NCI-H82 (cell line): ENCODE measurements at places on chromosomes 3 and 15.
A peak's percentile ranks its signal among the peaks of the same experiment; 100 is the strongest.

- peak; percentile 10 for DNase-seq
Observed at GRCh38 chr3:16214366-16214765, 39.9 kb downstream of the GALNT15 start.

GRCh38 chr3:20160230-20160629, 25.8 kb downstream of the SGO1 start:
- DNase-seq, result no peak

- no peak for DNase-seq
Observed at GRCh38 chr3:178060407-178060806, 475.8 kb upstream of the KCNMB2 start.

DNA sequence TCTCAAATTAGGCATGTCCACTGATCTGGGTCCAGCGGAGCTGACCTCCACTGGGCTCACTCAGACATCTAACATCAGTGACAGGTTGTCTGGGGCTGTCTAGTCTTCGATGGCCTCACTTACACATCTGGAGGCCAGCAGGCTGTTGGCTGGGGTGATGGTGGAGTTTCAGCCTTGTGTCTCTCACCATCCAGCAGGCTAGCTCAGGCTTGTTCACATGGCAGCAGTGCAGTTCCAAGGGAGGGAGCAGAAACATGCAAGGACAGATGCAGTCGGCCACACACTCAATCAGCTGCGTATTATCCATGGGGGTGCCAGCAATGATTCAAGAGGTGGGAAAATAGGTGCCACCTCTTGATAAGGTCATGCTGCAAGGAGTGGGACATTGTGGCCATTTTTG, 292.5 kb downstream of the SHQ1 start:
- DNase-seq, result no peak

GRCh38 chr15:78064544-78064943, 13.0 kb downstream of the TBC1D2B start:
- no peak for DNase-seq

DNA sequence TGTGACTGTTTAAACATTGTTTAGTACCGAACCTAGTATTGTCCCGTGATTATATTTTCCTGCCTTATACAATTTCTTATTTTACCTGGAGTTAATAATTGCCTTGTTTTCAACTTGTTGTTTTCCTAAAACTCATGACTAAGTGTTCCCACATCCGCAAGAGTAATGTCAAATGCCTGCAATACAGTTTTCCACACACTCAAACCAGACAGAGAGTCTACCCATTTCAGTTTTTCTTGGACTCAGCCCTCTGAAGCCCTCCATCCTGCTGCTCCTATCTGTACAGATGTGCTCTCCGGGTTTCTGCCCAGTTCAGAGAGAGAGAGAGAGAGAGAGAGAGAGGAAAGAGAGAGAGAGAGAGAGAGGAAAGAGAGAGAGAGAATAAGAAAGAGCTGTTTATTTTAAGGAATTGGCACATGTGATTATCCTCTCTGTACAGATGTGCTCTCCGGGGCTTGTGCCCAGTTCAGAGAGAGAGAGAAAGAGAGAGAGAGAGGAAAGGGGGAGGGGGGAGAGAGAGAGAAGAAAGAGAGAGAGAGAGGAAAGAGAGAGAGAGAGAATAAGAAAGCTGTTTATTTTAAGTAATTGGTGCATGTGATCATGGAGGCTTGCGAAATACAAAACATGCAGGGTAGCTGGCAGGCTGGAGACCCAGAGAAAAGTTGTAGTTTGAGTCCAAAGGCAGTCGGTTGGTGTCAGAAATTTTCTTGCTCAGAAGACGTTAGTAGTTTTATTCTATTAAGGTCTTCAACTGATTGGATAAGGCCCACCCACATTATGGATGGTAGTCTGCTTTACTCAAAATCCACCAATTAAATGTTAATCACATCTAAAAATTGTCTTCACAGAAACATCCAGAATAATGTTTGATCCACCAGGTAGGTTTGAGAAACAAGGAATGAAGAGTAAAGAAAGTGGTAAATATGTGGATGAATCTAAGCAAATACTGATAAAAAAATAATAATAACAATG, 104.1 kb upstream of the GOLGA8J start:
- DNase-seq, result no peak

DNA sequence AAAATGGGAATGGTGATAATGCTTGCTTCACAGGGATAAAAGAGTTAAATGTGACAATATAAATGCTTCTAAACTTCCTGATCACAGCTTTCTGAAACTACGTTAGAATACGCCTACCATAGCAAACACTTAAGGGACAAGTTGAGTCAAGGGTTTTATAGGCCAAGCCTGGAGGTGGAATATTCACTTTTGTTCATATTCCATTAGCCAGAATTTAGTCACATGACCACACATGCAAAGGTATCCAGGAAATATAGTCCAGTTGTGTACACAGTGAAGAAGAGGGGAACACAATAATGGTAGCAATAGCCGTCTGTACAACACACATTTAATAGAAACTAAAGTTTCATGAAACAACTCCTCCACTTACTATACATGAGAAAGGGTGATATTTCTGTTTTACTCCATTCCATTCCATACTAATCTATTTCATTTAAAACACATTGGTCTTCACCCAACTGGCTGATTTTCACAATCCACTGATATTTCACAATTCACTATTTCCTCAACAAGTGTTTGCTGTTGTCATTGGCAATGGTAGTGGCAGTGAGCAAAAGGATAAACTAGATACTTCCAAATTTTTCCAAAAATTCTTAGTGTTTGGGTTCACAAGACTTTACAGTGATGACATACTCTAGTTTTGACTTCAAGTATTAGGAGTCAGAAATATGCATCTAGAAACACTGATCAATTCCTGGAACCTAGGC, 270.9 kb downstream of the ERC2 start:
- no peak for DNase-seq

GRCh38 chr3:15284121-15284889, 48.1 kb downstream of the SH3BP5 start:
- peak; percentile 71 for DNase-seq

DNA sequence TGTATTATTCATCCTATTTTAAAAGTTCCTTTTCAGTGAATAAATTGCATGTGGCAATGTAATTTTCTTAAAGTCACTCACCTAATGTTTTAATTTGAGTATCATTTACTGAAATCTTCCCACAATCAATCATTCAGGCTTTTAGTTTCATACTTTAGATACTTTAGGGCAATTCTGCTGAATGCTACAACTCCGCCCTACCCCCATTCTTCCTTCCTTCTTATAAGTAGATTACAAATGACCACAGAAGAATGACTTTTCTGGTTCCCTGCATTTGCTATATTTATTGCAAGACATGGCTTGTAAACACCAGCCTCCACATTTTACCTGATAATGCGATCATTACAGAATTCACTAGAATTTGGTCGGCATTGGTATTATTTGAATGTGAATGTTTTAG, 1061.9 kb downstream of the FHIT start:
- DNase-seq, result no peak

DNA sequence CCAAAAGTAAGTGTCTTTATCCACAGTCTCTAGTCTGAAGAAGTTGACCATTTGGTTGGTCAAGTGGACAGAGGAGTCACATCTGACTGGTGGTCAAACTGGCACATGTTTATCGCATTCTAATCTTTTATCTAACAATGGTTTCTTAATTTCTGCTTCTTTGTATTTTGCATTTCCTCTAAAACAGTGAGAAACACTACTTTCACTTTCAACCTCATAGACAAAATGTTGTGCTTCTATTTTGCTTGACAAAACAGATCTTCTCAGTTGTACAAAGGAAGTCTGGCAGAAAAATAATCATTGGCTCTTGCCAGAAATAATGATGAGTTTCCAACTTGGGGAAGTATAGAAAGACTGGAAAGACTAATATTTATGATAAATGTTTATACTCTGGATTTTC, 103.9 kb downstream of the MME start:
- DNase-seq, result no peak

- DNase-seq, result peak; percentile 50
Observed at GRCh38 chr15:97729270-97729669, 231.2 kb upstream of the ARRDC4 start.

DNA sequence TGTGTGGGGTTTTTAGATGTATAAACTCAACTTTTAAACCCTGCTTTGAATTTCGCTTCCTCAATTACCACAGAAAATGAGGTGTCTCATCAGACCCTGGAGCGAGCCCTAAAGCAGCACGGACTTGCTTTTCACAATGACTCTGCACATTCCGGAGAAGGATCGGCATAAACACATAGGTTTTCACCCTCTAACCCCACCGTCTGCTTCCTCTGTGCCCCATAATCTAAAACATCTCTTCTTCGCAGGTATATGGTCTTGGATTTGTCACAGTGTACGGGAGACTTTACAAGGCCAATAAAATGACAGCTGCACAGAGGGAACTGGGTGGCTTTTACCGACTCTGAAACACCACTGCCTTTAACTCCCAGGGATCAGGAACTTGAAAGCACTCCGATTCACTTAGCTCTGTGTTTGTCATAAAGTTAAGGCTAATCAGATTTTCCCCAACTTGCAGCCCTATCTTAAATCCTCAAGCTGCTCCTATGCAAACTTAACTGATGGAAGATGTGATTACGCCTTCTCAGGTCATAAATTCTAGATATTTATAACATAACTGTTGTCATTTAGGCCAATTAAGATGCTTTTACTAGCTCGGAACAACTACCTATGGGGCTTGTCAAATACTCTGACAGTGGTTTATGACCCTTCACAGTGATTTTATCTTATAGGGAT, 133.4 kb upstream of the WNT5A start:
- DNase-seq, result peak; percentile 86

DNA sequence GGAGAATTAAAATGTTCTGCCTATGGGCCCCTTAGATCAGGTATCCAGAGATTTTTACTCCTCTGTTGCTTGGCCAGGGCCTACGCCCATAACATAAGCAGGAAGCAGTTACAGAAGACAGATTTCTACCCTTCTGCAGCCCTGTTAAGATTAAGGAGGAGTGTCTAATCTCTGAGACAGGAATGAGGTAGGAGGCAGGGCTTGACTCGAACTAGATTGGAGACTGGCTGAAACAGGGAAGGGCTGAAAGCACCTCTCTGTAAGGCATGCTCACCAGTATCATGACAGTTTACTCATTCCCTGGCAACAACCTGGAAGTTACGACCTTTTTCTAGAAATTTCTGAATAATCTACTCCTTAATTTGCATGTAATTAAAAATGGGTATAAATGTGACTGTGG, 16.7 kb downstream of the PLA2G4D start:
- DNase-seq, result peak; percentile 43

GRCh38 chr3:39981547-39982184, 172.3 kb downstream of the MYRIP start:
- no peak for DNase-seq
